PC-3 (cell line): ENCODE measurements at places on chromosomes 12 and 14. TPM values are rescaled to one million over a fixed set of nuclear protein-coding genes. Genes with fewer than 3 reads are reported as not detected.

The KRT82 gene
- total RNA-seq, result 0.29 TPM in 1 of 2 replicates, not detected in the other

The YEATS4 gene
- total RNA-seq, result 36.1 and 41.3 TPM in 2 replicates

The PPP4R4 gene
- 0.11 TPM in 1 of 2 replicates, not detected in the other for total RNA-seq

The SBNO1 gene
- 23.3 and 25.3 TPM in 2 replicates for total RNA-seq

The ANKS1B gene
- total RNA-seq, result 0.07 and 0.98 TPM in 2 replicates

The DBX2 gene
- total RNA-seq, result not detected in 2 replicates

The DPPA3 gene
- not detected in 2 replicates for total RNA-seq

The MANSC4 gene
- total RNA-seq, result 1.9 and 4.1 TPM in 2 replicates

The MUCL1 gene
- total RNA-seq, result not detected in 2 replicates
